ENCODE measurements at places on chromosomes 4 and X.

GRCh38 chr4:152949930-152950329 lies 13.8 kb downstream of the FHDC1 start:
- no peak for DNase-seq

GRCh38 chr4:151643564-151643963 lies 117.2 kb downstream of the GATB start:
- DNase-seq, result no peak

GRCh38 chr4:180101348-180102083 lies 2141.7 kb upstream of the TENM3 start:
- DNase-seq, result no peak

DNA sequence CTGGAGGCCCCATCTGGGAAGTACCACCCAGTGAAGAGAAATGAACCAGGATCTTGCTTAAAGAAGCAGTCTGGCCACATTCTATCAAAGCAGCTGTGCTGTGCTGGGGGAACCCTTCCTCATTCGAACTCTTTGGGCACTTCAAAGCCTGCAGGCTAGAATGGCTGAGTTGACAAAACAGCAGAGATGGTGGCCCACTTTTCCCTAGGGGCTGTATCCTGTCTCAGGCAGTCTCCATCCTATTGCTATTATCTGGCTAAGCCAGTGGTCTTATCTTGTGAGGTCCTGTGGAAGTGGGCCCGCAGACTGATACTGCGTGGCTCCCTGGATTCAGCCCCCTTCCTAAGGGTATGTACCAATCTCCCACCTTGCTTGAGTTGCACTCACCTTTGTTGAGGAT lies 114.3 kb downstream of the VSIG4 start:
- no peak for DNase-seq

- no peak for DNase-seq
Observed at GRCh38 chr4:39732728-39733127, 34.8 kb downstream of the UBE2K start.

DNA sequence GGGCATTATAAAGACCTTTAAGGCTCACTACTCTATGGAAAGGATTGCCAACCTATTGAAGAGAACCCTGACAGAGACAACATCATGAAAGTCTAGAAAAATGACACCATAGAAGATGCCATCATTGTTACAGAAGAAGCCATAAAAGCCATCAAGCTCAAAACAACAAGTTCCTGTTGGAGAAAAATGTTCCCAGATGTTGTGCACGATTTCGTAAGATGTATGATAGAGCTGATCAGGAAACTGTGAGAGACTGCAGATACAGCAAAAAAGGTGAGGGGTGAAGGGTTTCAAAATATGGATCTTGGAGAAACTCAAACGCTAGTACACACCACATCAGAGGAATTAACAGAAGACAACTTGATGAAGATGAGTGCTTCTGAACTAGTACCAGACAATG lies 53.3 kb downstream of the WDFY3 start:
- no peak for DNase-seq

- no peak for DNase-seq
Observed at GRCh38 chrX:72238183-72238582, 644 bp downstream of the ERCC6L start.

DNA sequence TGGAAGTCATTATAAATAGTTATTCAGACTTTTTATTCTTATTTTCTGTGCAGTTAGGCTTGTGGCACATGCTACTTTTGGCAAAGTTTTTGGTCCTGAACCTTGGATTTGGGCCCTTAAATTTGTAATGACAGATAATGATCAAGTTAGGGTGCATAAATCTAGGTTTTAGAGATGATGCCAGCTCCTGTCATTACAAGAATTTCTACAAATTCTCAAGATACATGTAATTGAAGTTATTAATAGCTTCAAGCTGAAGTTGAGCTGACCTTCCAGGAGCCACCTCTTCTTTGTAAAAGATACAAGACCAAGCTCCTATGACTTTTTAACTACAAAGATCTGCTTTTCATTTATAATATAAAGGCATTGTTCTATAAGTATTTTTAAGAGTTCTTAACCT lies 255.6 kb upstream of the UGT8 start:
- DNase-seq, result no peak

GRCh38 chr4:24671849-24672248 lies 87.5 kb upstream of the DHX15 start:
- no peak for DNase-seq

DNA sequence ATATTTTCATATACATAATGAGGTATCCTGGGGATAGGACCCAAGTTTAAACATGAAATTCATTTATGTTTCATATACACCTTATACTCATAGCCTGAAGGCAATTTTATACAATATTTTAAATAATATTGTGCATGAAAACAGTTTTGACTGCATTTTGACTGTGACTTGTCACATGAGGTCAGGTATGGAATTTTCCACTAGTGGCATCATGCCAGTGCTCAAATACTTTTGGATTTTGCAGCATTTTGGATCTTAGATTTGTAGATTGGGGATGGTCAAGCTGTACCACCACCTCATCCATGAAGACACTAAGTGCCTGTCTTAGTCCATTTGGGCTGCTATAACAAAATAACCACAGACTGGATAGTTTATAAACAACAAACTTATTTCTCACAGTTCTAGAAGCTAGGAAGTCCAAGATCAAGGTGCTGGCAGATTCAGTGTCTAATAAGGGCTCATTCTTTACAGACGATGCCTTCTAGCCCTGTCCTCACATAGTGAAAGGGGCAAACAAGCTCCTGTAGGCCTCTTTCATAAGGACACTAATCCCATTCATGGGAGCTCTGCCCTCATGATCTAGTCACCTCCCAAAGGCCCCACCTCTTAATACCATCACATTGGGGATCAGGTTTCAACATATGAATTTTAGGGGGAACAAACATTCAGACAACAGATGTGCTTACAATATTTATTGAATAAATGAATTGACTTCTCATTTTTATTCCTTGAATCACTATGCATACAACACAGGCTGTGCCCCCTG lies 9.4 kb downstream of the NUDT6 start:
- no peak for DNase-seq

GRCh38 chr4:34245276-34245675 lies 1999.0 kb downstream of the ARAP2 start:
- DNase-seq, result no peak
